Cardiac atrium fibroblast (primary cell): ENCODE measurements at places on chromosomes 5 and 9. TPM values are rescaled to one million over a fixed set of nuclear protein-coding genes. Genes with fewer than 3 reads are reported as not detected.

Gene DIAPH1
- 23.6 and 26.7 TPM in 2 replicates for total RNA-seq

Gene MCC
- 37.4 and 59.5 TPM in 2 replicates for total RNA-seq

Gene SHC3
- 7.8 and 25.1 TPM in 2 replicates for total RNA-seq

Gene GRK6
- total RNA-seq = 17.7 and 21.9 TPM in 2 replicates

Gene FBP2
- not detected in 2 replicates for total RNA-seq

Gene ADRB2
- 0.16 TPM in 1 of 2 replicates, not detected in the other for total RNA-seq

Gene TRIM14
- 1.8 and 2.6 TPM in 2 replicates for total RNA-seq

Gene SPATA31A3
- total RNA-seq = not detected in 2 replicates

Gene CARD6
- total RNA-seq = 10.5 and 19.9 TPM in 2 replicates

Gene ACSL6
- not detected in 2 replicates for total RNA-seq
